ENCODE measurements at places on chromosomes 2 and 18. TPM values are rescaled to one million over a fixed set of nuclear protein-coding genes. Genes with fewer than 3 reads are reported as not detected.
A peak's percentile ranks its signal among the peaks of the same experiment; 100 is the strongest.

GRCh38 chr2:71256421-71256820 is 29.5 kb upstream of the PAIP2B start:
- no peaks in the 10 kb centered on the region for H3K27me3 ChIP-seq
- no peak for DNase-seq
- H3K36me3 ChIP-seq: no peaks in the 10 kb centered on the region
- no peaks in the 10 kb centered on the region for H3K4me1 ChIP-seq

GRCh38 chr2:98607741-98608115 is 584 bp downstream of the COA5 start:
- H3K27ac ChIP-seq: peak overlapping the region; percentile 96
- peak overlapping the region; percentile 78 for H3K4me3 ChIP-seq
- peaks cover 36% of the 10 kb centered on the region for H3K4me1 ChIP-seq
- peaks cover 8% of the 10 kb centered on the region for H3K36me3 ChIP-seq

DNA sequence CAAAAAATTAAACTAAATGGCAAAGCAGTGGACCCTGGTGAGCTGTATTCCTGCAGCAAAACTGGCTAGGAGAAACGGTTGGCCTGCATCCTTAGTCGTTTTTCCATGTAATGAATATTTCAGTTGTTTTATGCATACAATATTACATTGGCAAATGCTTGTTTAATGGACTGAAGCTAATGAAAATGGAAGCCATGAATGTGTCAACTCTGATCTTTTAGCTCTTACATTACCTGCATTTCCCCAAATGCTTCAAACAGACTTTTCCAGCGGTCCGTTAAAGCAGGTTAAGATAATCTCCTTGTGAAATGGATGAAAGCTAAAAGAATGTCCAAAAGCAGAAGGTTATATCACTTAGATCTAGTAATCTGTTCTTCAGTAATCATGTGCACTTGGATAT is 686.3 kb upstream of the SETBP1 start:
- DNase-seq: no peak
- H3K4me3 ChIP-seq: no peak overlapping the region
- no peaks in the 10 kb centered on the region for H3K36me3 ChIP-seq
- H3K27me3 ChIP-seq: no peaks in the 10 kb centered on the region

- no peaks in the 10 kb centered on the region for H3K36me3 ChIP-seq
- no peak for DNase-seq
- H3K27ac ChIP-seq: no peak overlapping the region
- no peaks in the 10 kb centered on the region for H3K27me3 ChIP-seq
- no peak overlapping the region for H3K4me3 ChIP-seq
Observed at GRCh38 chr2:158776231-158776630, 18.9 kb upstream of the DAPL1 start.

DNA sequence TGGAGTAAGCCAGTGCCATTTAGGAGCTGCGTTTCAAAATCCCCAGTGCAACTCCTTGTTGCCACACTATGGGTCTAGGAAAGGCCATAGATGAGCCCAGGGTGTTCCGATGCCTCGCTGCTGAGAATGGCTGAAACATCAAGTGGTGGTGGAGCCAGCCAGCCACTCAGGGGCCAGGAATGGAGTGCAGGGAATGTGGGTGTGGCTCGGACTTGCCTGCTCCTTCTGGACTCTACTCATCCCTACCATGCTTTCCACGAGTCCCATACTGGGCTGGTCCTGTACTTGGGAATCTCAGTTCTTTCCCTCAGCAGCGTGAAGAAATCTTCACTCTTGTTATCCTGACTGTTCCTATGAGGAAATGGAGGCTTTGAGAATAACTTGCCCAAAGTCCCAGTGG is 143.5 kb downstream of the INSIG2 start:
- no peak for DNase-seq
- H3K4me3 ChIP-seq: no peak overlapping the region
- no peaks in the 10 kb centered on the region for H3K36me3 ChIP-seq

DNA sequence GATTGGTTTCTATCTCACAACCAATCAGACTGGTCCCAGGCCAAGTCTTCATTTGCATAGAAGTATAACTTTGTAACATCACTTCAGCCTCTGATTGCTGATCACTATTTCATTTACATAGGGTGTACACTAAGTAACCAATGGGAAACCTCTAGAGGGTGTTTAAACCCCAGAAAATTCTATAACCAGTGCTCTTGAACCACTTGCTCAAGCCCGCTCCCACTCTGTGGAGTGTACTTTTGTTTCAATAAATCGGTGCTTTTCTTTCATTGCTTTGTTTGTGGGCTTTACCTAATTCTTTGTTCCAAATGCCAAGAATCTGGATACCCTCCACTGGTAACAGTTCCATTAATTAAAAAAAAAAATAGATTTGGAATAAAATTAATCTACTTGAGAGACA is 77.0 kb downstream of the TMEFF2 start:
- H3K27me3 ChIP-seq: no peaks in the 10 kb centered on the region
- H3K4me3 ChIP-seq: no peak overlapping the region
- DNase-seq: no peak
- no peaks in the 10 kb centered on the region for H3K4me1 ChIP-seq
- H3K36me3 ChIP-seq: no peaks in the 10 kb centered on the region

GRCh38 chr2:181426672-181427071 is 30.5 kb upstream of the ITGA4 start:
- H3K36me3 ChIP-seq: no peaks in the 10 kb centered on the region
- no peaks in the 10 kb centered on the region for H3K27me3 ChIP-seq

The NPHP1 gene
- 13.2 TPM for total RNA-seq

DNA sequence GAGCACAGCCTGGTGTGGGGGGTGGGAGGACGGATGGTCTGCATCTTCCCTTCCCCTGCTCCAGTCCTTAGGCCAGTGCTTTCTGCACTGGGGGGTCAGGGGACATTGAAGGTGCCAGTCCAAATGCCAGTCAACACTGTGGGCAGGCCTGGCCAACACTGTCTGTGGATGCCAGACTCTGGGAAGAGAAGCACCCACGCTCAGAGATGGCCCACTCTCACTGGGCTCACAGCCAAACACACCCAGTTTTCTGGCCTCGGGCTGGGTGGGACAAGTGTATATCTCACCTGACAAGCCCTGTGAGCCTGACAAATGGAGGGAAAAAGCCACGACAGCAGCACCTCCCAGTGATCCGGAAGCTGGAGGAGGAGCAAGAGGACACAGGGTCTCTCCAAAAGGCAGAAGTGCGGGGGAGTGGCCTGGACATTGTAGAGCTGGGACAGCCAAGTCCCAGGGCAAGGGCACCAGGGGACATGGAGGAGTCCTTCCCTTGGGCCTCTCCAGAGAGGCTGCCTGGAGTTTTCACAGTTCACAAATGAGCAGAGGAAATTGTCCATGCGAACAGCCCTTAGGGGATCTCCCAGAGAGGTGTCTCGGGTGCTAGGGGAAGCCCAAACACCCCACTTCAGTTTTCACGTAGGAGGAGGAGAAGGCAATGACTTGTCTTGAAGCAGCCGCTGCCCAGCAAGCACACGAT is 79.3 kb downstream of the SDC1 start:
- H3K4me3 ChIP-seq: no peak overlapping the region
- H3K27me3 ChIP-seq: no peaks in the 10 kb centered on the region
- H3K27ac ChIP-seq: no peak overlapping the region
- DNase-seq: peak; percentile 58
- peaks cover 5% of the 10 kb centered on the region for H3K4me1 ChIP-seq

DNA sequence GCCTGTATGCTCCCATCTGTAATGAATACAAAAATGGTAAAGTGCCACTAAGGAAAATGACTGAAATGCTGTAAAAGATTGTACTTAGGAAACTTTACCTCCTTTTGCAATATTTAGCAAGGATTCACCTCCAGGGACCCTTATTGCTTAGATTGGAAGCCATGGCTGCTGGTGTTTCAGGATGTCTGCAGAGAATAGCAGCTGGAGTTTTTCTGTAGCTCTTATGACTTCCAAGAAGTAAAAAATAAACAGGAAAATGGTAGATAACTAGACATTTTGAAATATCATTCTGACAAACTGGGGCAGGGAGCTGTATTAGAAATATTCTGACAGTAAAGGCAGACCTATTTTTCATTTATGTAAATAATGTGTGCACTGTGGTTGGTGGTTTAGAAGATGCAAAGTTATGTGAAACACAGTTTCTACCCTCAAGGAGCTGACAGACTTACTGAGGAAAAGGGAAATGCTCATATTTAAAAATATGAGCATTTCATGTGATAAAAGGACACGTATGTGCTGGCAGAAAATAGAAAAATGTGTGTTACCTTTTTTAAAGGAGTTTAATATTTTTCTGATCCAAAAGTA is 224.9 kb upstream of the BOD1L2 start:
- H3K27ac ChIP-seq: no peak overlapping the region
- peaks cover 9% of the 10 kb centered on the region for H3K4me1 ChIP-seq
- no peak for DNase-seq
- no peaks in the 10 kb centered on the region for H3K27me3 ChIP-seq
- H3K4me3 ChIP-seq: no peak overlapping the region
- H3K36me3 ChIP-seq: no peaks in the 10 kb centered on the region

- H3K27ac ChIP-seq: no peak overlapping the region
- H3K27me3 ChIP-seq: no peaks in the 10 kb centered on the region
- DNase-seq: no peak
- no peaks in the 10 kb centered on the region for H3K36me3 ChIP-seq
- no peak overlapping the region for H3K4me3 ChIP-seq
Observed at GRCh38 chr2:197937814-197938213, 133.4 kb downstream of the PLCL1 start.

The DYSF gene
- 10.3 TPM for total RNA-seq

The VAMP8 gene
- total RNA-seq: 134 TPM

- H3K4me3 ChIP-seq: no peak overlapping the region
- no peak for DNase-seq
- no peaks in the 10 kb centered on the region for H3K36me3 ChIP-seq
- no peak overlapping the region for H3K27ac ChIP-seq
- no peaks in the 10 kb centered on the region for H3K27me3 ChIP-seq
- no peaks in the 10 kb centered on the region for H3K4me1 ChIP-seq
Observed at GRCh38 chr2:189624648-189625355, 36.5 kb upstream of the ASNSD1 start.

DNA sequence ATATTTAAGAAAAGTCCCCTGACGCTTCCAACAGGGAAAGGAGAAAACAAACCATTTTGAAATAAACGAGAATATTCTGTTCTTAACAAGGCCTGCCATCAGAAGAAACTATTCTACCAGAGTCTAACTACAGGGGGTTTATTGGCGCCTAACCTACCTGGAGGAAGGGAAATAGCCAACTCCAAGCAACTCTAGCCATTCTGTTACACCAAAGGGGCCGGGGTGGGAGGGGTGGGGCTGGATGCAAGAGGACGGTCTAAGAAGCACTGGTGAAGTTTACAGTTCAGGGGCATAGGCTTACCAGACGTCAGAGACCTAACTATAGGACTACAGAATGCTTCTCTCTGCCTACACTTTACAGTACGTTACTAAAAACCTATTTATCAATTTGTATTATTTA is 60.5 kb upstream of the GALNT5 start:
- H3K27me3 ChIP-seq: no peaks in the 10 kb centered on the region
- H3K4me1 ChIP-seq: no peaks in the 10 kb centered on the region
- H3K27ac ChIP-seq: no peak overlapping the region

GRCh38 chr18:80108121-80108536 is 933 bp upstream of the ADNP2 start:
- H3K4me1 ChIP-seq: peaks cover 13% of the 10 kb centered on the region
- DNase-seq: no peak
- H3K27me3 ChIP-seq: no peaks in the 10 kb centered on the region
- H3K4me3 ChIP-seq: no peak overlapping the region
- no peaks in the 10 kb centered on the region for H3K36me3 ChIP-seq
- H3K27ac ChIP-seq: peak overlapping the region; percentile 91

DNA sequence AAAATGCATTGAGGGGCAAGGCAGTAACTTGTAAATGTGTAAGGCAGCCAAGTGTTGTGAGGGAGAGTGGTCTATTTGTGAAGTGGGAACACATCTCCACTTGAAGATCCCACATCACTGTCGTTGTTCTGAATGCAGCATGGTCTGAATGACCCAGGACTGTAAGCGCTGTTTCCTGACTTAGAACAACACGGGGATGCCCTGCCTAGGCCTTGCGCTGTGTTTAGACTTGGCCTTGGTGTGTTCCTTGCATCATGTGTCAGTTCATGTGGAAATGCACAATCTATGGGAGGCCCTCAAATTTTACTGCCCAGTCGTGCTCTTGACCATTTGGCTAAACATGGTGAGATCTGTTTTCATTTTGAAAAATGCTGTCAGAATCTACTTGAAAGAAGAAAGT is 205.1 kb downstream of the SOX11 start:
- H3K4me3 ChIP-seq: no peak overlapping the region
- H3K4me1 ChIP-seq: no peaks in the 10 kb centered on the region
- no peaks in the 10 kb centered on the region for H3K36me3 ChIP-seq
- no peaks in the 10 kb centered on the region for H3K27me3 ChIP-seq
- no peak overlapping the region for H3K27ac ChIP-seq

The FAM161A gene
- 17.1 TPM for total RNA-seq

- H3K4me3 ChIP-seq: no peak overlapping the region
- H3K27ac ChIP-seq: no peak overlapping the region
- no peaks in the 10 kb centered on the region for H3K36me3 ChIP-seq
- DNase-seq: no peak
Observed at GRCh38 chr2:189261431-189261841, 81.9 kb upstream of the COL5A2 start.

The NTSR2 gene
- not detected for total RNA-seq

DNA sequence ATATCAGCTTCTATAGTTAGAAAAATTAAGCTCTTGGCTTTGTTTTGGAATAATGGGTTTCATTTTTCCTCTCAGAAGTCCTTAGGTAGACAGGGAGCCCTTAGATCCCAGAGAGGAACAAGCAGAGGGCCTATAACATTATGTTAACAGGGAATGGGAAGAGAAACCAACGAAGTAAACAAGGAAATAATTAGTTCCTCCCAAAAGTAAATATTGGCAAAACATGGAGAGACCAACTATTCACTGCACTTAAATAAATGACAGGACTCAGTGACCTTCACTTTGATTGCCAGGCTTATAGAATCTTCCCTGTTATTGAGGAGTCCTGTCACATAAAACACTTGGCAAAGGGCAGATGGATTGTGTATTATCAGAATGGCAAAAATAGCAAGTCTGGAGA is 5.3 kb downstream of the CRIM1 start:
- no peaks in the 10 kb centered on the region for H3K36me3 ChIP-seq
- H3K4me1 ChIP-seq: peaks cover 39% of the 10 kb centered on the region
- no peak overlapping the region for H3K4me3 ChIP-seq

- H3K27ac ChIP-seq: no peak overlapping the region
- no peaks in the 10 kb centered on the region for H3K27me3 ChIP-seq
- H3K4me3 ChIP-seq: no peak overlapping the region
- no peak for DNase-seq
- no peaks in the 10 kb centered on the region for H3K36me3 ChIP-seq
- H3K4me1 ChIP-seq: no peaks in the 10 kb centered on the region
Observed at GRCh38 chr2:26861610-26862224, 13.8 kb downstream of the DPYSL5 start.

The CNTNAP5 gene
- not detected for total RNA-seq

The CAPN13 gene
- 3.0 TPM for total RNA-seq

The TBR1 gene
- 0.11 TPM for total RNA-seq

GRCh38 chr2:69993708-69994107 is 32.3 kb upstream of the ASPRV1 start:
- H3K36me3 ChIP-seq: no peaks in the 10 kb centered on the region
- H3K4me1 ChIP-seq: no peaks in the 10 kb centered on the region
- no peak overlapping the region for H3K27ac ChIP-seq
- H3K27me3 ChIP-seq: no peaks in the 10 kb centered on the region
- DNase-seq: peak; percentile 38

Data from thyroid gland (tissue), 4 donors.